Fibroblast of skin of abdomen (primary cell): ENCODE measurements at places on chromosomes 11 and 22.
A peak's percentile ranks its signal among the peaks of the same experiment; 100 is the strongest.

GRCh38 chr11:17333799-17334586 lies 17.6 kb upstream of the NCR3LG1 start:
- DNase-seq, result no peak

DNA sequence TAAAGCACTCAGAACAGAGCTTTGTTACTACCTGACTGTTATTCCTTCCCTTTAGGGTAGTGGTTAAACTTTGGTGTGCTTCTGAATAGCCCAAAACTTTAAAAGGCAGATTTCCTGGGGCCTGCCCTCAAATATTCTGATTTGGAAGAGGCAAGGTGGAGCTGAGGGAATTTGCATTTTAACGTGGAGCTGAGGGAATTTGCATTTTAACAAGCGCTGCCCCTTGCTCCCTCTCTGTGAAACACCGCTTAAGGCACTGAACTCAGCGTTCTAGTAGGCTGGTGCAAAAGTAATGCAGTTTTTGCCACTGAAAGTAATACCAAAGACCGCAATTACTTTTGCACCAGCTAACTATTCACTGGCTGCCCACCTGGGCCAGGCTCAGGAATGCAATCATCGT lies 35.0 kb downstream of the TPST2 start:
- DNase-seq, result no peak

DNA sequence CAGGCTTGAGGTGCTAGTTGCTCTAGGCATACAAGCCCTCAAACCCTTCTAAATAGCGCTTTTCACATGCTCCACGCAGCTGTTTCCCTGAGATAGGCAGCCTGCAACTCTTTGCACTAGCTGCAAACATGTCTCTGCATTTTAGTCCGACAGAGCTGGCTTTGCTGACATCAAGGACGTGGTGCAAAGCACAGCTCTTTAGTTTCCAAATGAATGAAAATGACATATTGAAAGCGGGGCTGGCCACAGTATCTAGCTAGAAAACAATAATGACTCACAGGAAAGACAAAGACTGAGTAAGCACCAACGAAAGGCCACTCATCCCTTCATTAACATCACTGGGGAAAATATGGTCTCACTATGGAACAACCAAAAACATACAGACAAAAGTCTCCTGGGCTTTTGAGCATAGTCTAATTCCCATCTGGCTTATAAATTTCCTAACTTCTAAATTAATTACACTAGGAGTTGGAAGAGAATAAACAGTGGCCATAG lies 15.3 kb upstream of the ZC3H12C start:
- DNase-seq, result peak; percentile 71

DNA sequence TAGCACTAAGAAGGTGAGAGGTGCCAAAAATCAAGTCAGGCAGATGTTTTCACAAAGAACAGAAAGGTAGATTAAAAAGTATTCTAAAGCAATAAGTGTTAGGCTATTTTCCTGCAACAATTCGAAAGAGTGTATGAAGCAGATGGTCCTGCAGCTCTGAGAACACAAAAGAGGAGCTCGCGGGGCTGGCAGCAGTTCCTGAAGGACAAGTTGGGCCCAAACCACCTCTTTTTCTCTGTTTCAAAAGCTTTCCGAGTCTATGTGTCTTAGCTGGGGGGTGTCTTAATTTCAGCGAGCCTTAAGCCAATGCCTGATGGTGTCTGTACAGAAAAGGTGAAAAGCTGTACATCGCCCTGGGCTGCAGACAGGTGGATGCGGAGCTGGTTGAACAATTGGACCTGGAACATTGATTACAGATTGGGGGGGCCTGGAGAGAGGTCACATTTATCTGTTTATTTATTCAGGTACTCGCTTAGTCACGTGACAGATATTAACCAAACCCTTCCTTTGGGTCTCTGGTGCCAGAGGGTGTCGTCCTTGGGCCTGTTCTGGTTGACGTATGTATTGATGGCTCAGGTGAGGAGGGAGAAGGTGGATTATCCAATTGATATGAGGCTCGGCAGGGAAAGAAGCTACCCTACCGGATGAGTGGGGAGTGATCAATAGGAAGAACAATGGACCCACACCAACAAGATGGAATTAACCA lies 24.7 kb downstream of the GRIK4 start:
- no peak for DNase-seq

GRCh38 chr11:134498326-134499139 lies 86.5 kb upstream of the B3GAT1 start:
- no peak for DNase-seq

- DNase-seq, result no peak
Measured at GRCh38 chr11:61855939-61856680, 28.0 kb downstream of the FADS2 start.

DNA sequence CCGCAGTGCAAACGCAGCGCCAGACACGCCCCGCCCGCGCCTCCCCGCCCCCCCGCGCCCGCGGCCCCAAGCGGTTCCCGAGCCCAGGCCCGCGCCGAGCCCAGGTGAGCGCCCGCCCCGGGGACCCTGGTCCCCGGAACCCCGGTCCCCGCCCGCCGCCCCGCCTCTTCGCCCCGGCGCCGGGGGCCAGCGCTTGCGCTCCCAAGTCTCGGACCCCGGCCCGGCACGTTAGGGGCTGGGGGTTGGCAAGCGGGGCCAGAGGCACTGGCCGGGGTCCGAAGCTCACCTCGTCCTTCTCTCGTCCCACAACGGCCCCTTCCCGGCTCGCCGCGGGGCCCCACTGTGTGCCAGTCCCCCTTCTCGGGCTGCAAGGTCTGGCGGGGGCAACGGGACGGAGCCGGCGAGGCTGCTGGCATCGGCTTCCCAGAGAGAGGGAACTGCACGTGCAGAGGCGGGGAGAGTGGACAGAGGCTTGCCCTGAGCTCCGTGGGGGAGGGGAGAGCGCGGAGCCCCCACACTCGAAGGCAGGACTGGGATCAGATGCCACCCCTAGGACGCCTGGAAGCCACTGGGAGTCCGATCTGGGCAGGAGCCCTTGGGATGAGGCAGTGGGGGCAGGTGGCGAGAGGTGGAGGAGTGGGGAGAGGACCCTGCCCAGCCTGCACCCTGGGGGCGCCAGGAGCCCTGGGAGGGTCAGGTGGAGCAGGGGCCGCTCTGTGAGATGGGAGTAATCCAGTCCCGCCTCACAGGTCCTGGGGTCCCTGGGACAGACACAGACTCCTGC lies 1.8 kb upstream of the AIFM3 start:
- no peak for DNase-seq

GRCh38 chr11:20056109-20056949 lies 103.9 kb downstream of the DBX1 start:
- no peak for DNase-seq

GRCh38 chr11:105609832-105610781 lies at the start of gene GRIA4:
Gene GRIA4, plus strand, starts transcription at chr11:105610073. Its CDS starts 925 bp downstream, at chr11:105610998.
- peak; percentile 67 for DNase-seq

DNA sequence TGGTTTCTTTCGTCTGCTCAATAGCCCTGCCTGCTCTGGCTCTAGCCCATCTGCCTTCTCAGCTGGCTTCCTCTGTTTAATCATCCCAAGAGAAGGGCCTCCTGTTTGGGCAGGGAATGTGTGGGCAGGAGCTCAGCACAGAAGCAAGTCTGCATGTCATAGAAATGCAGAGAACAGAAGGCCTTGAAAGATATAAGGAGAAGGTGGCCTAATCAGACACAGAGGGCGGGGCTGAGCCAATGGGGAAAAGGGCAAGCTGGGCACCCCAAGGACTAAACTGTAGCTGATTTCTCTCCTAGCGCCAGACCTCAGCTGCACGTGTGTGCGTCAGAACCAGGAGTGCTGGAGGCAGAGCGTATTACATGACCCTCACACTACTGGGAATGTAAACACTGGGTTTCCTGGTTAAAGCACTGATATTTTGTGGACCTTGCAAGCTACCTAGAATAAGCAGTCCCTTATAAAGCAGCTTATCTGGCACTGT lies 7.6 kb upstream of the CCKBR start:
- no peak for DNase-seq

DNA sequence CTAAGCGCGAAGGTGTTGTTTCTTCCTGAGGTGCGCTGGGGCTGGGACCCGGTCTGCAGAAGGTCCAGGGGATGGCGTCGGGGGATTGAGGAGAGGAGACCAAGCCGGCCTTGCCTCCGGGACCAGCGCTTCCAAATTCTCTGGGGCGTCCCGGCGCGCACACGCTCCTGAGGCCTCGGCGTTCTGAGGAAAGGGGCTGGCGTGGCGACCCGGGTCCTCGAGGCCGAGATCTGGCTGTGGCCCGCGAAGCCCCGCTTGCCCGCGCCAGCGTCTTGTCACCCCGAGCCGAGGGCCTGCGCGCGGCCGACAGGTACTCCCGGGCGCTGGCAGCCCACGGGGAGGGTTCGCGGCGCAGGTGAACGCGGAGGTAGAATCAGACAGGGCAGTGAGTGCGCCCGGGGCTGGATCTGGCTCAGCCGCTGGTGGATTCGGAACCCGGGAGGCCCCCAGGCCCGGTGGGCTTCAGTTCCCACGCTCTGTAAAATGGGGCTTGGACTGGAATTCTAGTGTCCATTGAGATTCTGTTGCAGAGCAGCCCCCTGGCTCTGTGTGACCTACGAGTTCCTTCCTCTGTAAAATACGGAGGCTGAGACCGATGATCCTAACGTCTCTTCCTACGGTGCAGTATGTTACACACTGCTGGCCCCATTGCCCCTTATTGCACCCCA lies 14.7 kb downstream of the SSH3 start:
- DNase-seq, result no peak

- DNase-seq, result no peak
Measured at GRCh38 chr11:126466236-126467045, 111.0 kb downstream of the ST3GAL4 start.

DNA sequence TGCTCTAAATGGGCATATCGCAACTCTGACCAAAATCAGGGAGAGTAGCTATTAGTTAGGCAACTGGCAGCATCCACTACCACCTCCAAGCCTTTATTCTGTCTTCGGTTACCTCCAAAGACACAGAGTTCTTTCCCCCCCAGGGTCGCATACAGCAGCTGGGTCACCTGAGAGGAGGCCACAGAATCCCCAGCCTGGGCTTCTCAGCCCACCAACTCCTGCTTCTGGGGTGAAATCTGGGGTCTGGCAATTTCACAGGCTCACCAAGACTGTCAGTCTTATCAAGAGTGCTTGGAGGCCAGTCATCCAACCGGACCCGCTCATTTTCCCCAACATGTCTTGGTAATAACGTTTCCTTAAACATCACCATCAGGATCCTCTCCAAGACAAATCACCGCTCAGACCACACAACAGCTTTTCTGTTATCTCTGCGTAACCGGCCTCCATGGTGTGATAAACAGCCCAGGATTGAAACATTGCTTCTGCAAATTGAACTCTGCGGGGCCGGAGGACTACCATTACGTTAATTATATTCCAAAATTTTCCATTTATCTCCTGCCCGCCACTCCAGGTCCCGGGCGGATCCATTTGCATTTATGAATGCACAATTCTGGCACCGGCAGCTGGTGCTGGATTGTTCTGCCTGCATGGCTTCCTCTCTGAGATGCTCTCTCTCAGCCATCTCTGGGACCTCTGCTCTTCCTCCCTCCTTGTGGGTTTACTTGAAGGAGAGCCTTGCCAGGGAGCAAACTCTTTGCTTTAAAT lies 35.6 kb downstream of the RTL6 start:
- DNase-seq, result no peak

- no peak for DNase-seq
Measured at GRCh38 chr11:47288066-47288465, 18.1 kb downstream of the MADD start.

GRCh38 chr22:47030881-47031627 lies 268.6 kb downstream of the TBC1D22A start:
- DNase-seq, result peak; percentile 4

GRCh38 chr22:22799561-22799960 lies 88.1 kb upstream of the IGLL5 start:
- DNase-seq, result no peak

DNA sequence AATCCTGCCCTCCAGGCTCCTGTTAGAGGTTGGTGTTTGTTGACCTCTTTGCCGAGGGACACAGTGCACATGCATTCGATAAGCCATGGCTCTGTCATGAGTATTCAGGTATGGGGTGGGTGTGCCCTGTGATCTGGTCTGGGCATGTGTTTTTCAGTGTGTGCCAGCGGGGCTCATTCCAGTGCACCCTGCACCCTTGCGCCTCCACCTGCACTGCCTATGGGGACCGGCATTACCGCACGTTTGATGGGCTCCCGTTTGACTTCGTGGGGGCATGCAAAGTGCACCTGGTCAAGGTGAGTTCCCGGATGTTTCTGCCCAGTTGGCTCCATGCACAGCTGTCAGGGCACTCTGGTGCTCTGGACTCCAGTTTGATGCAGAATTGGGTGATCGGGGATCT lies 44.2 kb downstream of the OTOG start:
- no peak for DNase-seq

- DNase-seq, result peak; percentile 92
Measured at GRCh38 chr11:123308077-123308476, 113.0 kb upstream of the CLMP start.

GRCh38 chr11:90373971-90374370 lies 151.1 kb upstream of the CHORDC1 start:
- DNase-seq, result no peak

DNA sequence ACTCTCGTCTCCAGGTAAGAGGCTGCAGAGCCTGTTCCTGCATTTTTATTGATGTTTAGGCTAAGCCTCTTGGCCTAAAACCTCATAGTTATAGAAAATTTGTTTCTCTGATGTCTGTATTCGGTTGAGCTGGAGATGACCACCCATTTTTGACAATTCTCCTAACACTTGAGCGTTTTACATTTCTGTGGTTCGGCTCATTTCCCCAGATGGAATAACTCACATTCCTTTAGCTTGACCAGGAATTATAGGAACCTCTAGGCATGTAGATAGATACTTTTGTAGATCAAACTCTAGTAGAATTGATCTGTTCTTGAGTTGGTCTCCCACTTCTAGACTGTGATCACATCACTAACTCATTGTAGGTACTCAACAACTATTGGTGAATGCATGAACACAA lies 172.6 kb upstream of the CADM1 start:
- peak; percentile 93 for DNase-seq

- no peak for DNase-seq
Measured at GRCh38 chr22:19689408-19689807, 24.9 kb upstream of the SEPTIN5 start.

- no peak for DNase-seq
Measured at GRCh38 chr22:21796863-21797262, 61.3 kb upstream of the YPEL1 start.

DNA sequence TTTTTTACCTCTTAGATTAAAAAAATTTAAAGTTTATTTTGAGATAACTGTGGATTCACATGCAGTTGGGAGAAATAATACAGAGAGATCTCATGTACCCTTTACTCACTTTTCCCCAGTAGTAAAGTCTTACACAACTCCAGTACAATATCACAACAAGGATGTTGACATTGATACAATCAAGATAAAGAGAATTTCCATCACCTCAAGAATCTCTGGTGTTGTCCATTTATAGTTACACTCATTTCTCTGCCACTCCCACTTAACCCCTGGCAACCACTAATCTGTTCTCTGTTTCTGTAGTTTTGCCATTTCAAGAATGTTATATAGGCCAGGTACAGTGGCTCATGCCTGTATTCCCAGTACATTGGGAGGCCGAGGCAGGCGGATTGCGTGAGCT lies 10.5 kb upstream of the ZBED5 start:
- no peak for DNase-seq

GRCh38 chr11:110158317-110159200 lies 65.4 kb downstream of the ZC3H12C start:
- no peak for DNase-seq

GRCh38 chr22:30607939-30608338 lies 965 bp downstream of the TCN2 start:
- DNase-seq, result no peak
